ENCODE measurements at places on chromosomes 3 and 15.

DNA sequence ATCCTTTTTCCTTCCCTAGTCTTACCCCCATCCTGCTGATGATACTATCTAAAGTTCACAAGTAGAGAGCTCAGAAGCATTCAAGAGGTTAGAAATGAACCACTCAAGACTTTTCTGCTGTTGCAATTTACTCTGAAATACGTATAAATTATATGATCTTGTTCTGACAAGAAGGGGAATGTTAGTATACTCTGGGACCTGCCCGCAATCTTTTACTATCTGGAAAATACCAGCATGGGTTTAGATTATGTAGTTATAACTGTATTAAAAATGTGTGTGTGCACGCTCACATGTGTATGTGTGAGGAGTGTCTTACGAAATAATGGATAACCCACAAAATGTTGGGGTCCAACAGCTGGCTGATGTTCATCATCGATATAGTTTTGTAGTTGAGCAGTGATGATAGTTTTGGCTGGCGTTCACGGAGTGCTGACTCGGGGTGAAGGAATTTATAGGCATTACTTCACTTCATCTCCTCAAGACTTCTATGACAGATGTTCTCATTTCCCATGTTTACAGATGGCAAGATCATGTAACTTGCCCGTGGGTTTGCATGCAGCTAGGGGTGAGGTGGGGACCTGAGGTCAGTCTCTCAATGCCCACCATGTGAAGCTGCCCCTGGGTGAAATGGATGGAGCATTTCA is 297.5 kb upstream of the LYSMD4 start:
- no peak for DNase-seq

DNA sequence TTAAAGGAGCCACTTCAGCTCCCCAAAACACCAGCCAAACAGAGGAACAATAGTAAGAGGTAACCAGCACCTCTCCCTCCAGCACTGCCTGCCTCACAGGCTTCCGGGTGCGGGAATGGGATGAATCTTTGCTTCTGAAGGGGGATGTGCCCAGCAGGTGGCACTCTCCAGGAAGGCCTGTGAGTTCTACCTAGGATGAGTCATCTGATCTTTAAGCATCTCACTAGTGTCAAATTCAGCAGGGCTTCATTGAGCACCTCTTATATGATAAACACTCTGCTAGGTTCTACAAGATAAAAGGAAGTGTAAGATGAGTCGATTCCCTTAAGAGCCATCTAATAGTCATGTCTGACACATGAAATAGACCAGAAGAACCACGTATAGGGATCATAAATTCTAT is 237.4 kb upstream of the UMPS start:
- peak; percentile 23 for DNase-seq

DNA sequence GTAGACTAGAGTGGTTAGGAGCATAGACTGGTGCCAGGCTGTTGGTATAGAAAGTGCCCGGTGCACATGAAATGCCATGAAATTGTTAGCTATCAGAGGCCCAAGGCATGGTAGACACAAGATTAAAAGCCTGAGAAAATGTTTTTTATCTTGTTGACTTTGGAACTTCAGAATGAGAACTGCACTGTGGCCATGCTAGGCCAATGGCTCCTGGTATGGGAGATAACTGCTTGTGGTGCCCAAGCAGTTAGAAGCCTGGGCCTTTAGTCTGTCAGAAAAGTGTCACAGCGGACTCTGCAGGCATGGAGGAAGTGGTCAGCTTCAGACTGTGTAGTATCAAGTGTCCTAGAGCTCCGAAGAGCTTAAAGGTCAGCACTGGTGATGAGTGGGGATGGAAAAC is 11.9 kb downstream of the FYCO1 start:
- DNase-seq: no peak

DNA sequence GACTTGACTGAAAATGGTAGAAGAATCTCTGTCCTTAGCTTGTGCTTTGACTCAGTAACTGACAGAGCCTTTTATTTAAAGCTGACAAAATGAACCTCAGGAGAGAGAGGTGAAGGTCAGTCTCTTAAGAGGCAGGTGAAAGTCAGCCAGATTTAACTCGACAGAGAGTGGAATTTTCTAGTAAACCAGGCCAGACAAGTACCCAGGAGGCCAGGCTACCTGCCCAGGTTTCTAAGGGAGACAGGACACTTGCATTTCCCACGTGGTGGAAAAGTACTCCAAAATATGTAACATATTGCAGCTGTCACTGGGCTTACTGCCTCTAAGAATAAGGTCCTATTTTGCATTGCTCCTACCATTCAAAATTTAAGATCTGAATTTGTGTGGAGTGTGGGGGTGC is 167.9 kb downstream of the FMN1 start:
- DNase-seq: no peak

- DNase-seq: no peak
Observed at GRCh38 chr15:56225520-56225919, 18.2 kb downstream of the RFX7 start.

DNA sequence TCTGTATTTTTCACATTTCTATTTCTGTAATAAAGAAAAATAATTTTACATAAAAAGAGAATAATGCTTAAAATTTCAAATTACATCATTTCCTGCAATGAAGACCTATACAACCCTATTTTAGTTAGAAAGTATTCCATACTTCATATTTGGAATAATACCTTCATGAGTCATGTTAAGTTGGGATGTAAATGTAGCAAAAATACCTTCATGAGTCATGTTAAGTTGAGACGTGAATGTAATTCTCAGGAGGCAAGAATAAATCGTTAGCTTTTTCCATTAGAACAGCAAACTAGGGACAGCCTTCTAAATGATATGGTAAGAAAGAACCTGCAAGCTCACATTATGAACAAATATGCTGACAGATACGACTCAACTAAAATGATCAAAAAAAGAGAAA is 91.9 kb downstream of the NAALADL2 start:
- no peak for DNase-seq

Measured in stimulated activated naive CD8-positive, alpha-beta T cell treated with anti-CD3 and anti-CD28 coated beads, Interleukin-15, Interleukin-2, amounts not matched to agents 100 U/mL and 50 U/mL, for 24 hours (primary cell).